Stimulated activated CD4-positive, alpha-beta T cell treated with anti-CD3 and anti-CD28 coated beads, TNF-alpha, amount 100 ng/mL, for 1 hour (primary cell): ENCODE measurements at places on chromosomes 3 and 15.
A peak's percentile ranks its signal among the peaks of the same experiment; 100 is the strongest.

DNA sequence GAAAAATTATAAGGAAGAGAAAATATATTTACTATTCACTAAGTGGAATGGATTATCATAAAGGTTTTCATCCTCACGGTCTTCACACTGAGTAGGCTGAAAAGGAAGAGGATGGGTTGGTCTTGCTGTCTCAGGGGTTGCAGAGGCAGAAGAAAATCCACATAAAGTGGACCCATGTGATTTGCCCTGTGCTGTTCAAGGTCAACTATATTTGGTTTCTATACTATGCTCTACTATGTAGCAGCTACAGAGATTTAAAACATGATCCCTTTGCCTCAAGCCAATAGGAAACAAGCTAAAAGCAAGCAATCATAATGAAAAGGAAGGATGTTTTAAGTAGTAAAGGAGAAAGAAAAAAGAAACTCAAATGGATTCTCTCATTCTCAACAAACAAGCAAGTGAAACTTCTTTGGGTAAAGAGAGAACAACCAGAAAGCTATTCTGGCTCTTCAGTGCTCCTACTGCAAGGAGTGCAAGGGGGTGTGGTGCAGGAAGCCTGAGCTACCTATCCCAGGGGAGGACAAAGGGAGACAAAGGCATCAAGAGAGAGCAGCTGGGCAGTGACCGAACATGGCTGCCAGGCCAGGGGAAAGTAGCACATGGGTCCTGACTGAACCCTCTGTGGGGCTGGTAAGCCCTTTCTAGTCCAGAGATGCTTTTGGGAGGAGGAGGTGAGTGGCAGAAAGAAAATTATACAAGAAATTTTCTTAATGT lies 35.9 kb downstream of the SFMBT1 start:
- DNase-seq = no peak

DNA sequence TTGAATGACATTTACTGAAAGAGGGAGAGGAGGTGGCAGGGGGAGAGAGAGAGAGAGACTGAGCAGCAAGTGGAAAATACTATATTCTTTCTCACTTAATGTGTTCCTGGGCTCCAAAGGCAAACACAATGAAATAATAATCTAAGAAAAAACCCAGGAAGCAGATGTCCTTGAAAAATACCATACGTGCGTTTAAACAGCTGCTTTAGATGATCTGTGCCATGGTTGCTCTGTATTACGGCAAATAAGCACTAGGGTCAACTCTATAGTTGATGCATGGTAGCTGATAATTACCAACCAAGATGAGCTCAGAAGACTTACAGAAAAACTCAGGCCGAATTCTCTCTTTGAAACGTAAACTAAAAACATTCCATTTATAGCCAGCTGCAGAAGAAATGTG lies 410.3 kb upstream of the TBL1XR1 start:
- DNase-seq = no peak

DNA sequence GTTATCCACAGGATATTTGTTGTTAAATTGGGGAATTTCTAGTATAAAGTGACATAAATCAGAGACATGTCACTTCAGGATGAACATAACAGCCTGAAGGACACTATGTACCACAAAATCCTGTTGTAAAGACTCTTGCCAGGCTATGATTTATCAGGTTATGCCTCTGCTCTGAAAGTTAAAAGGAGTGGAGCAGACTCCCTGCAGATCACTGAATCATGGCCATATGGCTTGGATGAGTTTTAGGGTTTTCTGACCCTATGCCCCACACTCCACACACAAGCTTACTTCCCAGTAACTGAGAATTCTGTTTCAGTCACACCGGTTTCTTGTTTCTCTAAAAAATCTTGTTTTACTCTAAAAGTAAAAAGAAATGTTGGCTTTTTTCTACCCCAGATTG lies 869.4 kb downstream of the NAALADL2 start:
- DNase-seq = no peak

DNA sequence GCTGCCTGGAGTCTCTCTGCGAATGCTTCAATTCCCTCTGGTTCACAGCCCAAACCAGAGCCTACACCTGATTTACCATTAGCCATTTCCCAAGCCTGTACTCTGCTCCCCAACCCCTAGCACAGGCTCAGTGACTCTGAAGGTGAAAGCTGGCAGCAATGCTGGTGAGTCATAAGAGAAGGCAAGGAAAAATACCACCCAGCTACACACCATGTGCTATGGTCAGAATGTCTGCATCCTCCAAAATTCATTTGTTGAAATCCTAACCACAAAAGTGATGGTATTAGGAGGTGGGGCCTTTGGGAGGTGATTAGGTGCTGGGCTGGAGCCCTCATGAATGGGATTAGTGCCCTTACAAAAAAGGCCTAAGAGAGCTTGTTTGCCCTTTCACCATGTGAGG lies 117.1 kb upstream of the TJP1 start:
- no peak for DNase-seq

- no peak for DNase-seq
Observed at GRCh38 chr3:167151636-167152035, 228.5 kb downstream of the ZBBX start.

DNA sequence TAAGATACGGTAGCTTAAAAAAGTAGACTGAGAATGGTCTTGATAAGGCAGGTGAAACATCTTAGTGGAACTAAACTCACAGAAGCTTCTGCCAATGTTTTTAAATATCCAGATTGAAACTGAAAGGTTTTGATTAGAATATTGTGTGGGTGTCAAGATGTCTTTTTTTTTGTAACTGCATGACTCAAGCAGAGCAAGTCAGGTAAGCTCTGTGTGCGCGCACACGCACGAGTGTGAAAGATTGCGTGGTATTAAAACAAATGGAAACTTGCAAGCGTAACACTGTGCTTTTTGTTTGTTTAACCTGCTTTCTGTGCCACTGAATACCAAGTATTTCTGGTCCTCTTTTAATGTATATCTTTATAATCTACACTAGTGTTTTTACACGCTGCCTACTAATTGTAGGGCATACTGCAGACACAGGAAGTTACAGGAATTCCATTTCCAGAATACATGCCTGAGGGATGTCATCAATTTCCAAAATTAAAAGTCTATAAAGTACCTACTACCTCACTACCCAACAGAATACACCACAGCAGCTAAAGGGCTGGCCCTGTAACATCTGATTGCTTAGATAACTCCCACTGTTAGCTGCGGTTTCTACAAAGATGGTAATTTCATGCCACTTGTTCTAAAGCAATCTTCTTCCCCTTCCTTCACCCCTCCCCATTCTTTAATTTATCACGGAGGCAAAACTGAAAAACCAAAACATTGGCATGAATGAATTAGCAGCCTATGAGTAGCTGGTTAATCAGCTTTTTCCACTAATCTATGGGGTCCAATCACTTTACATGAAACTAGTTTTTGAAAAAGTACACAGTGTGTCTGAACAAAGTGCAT lies 472.8 kb downstream of the SHQ1 start:
- peak; percentile 22 for DNase-seq

- DNase-seq = no peak
Observed at GRCh38 chr15:82062479-82063454, 16.9 kb upstream of the MEX3B start.

DNA sequence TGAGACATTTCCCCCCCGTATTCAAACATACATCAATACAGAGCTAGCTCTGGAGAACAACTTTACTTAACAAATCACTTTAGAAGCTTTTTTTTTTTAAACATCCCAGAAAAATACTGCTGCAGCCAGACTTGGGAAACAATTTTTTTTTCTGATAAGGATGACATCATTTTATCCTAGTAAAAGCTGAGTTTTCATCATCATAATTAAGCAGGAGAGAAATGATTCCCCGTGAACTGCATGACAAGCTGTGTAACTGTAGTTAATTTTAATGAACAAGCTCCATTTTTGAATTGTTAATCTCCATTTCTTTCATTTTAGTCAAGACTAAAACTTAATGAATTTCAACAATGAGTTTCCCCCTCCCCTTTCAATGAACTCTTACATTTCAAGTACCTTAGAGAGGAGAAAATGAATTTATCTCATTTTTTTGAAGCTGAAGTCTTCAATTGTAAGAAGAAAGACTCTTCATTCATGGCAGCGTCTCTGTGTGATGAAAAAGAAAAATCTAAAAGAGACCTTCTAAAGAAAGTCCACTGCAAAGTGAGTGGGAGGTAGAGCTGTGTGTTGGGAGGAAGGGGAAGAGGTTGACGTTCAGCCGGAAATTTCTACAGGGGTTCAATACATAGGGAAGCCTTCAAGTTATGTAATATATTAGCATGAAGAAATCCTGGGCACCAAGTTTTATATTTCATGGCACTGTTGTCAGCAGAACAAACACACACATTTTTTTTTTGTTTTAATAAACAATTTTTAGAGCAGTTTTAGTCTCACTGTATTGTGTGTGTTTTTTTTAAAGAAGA lies 31.7 kb downstream of the HES1 start:
- DNase-seq = no peak

GRCh38 chr3:56620371-56620770 lies 62.7 kb downstream of the TASOR start:
- DNase-seq = no peak

DNA sequence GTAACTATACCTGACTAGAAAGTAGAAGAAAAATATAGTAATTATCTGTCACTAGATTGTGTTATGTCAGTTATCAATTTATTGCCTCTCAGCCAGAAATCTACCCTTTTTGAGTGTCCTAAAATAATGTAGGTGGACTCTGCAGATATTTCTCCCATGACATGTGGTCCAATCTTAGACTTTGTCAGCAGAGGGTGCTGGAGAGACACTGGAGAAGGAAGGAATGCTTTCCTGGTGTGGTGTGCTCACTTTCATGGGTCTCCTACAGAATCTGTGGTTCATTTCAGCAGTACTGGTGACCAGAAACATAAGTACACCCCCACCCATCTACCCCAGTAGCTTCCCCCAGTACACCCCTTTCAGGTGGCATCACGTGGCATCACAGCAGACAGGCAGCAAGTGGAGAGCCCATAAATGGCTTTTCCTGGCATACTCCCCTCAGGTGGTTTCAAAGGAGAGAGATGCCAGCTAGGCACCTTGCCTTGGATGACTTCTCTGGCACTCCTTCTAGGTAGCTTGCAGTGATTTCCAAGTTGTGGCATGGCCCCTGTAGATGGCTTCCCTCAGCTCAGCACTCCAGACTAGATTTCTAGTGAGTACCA lies 114.7 kb downstream of the GADL1 start:
- DNase-seq = no peak

- no peak for DNase-seq
Observed at GRCh38 chr3:174495928-174496327, 363.2 kb upstream of the NAALADL2 start.

- DNase-seq = no peak
Observed at GRCh38 chr3:127535901-127536829, 54.4 kb downstream of the TPRA1 start.

- no peak for DNase-seq
Observed at GRCh38 chr3:63977893-63978292, 45.4 kb downstream of the PSMD6 start.

DNA sequence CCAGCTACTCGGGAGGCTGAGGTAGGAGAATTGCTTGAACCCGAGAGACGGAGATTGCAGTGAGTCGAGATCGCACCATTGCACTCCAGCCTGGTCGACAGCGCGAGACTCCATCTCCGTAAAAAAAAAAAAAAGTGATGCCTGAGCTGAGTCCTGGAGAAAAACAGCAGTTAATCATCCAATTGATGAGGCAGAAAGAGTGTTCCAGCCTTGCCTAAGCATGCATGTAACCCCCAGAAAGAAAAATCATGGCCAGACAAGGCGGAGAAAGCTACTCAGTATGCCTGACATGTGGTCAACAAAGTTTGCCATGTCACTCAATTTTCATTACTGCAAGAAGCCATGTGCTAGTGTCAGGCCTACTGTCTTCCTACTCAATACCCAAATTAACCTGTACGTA lies 593.1 kb upstream of the MDFIC2 start:
- no peak for DNase-seq

GRCh38 chr3:29642393-29643033 lies 361.6 kb downstream of the RBMS3 start:
- DNase-seq = no peak

GRCh38 chr15:28930011-28930410 lies 44.2 kb downstream of the APBA2 start:
- DNase-seq = no peak

- DNase-seq = no peak
Observed at GRCh38 chr3:42964266-42964665, 14.8 kb upstream of the GASK1A start.

DNA sequence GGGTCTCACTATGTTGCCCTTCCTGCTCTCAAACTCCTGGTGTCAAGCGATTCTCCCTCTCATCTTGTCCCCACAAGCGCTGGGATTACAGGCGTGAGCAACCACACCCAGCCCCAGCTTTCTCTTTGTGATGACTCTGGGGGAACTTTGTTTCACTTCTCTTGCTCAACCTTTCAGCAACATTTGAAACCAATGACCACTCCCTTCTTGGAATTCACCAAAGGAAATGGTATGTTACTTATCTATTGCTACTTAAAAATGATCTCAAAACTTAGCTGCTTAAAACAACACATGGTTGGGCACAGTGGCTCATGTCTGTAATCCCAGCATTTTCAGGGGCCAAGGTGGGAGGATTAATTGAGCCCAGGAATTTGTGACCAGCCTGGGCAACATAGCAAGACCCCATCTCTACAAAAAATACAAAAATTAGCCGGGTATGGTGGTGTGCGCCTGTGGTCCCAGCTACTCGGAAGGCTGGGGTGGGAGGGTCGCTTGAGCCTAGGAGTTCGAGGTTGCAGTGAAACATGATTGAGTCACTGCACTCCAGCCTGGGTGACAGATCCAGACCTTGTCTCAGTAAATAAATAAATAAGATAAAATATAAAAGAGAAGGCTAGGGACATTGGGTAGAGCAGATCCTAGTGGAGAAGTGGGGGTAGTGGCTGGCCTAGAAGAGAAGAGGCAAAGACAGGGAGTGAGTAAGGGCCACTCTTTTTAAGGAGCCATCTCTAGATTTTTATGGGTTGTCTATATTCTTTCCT lies 10.3 kb upstream of the COPG1 start:
- DNase-seq = no peak

DNA sequence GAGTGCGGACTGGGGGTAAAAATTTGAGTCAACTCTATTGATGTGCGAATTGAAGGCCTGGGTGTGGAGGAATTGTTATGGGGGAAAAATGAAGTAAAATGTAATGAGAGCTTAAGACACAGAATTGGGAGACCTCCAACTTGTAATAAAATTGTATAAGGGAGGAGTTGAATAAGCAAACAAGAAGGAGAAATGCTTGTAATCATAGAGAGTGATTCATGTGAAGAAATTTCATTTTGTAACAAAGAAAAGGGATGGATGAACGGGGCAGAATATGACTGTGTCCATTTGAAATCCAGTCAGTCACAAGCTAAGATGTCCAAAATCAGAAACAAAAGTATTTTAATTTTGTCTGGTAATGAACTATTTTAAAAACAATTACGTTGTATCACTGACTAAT lies 552.3 kb downstream of the NAALADL2 start:
- no peak for DNase-seq

DNA sequence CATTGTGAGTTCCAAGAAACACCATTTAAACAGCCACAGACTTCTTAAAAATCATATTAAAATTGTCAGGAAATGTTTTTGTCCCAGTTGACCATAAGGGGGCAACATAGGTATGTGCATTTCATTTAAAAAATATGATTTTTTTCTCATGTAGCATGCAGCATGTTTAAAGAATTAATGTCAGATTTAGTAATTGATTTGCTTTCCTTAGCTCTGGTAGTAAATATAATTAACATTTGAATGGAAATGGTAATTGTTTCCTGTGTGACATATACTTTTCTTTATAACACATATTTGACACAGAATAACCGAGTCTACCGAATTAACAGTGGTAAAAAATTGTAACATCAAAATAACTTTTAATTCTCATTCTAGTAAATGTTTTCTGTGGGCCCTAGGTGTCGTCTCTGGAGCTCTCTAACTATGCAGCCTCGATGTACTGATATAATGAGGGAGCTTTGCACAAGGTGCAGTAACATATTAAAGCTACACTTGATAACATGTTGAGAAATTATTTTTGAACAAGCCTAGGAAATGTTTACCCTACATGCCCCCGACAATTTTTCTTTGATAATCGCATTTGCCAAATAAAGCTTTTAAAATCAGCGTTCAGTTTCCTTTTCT lies 34.9 kb downstream of the NXPE3 start:
- no peak for DNase-seq
